ENCODE measurements at places on chromosomes 12 and 14. TPM values are rescaled to one million over a fixed set of nuclear protein-coding genes. Genes with fewer than 3 reads are reported as not detected.

Gene PRICKLE1
- 0.15 TPM for total RNA-seq

Gene KRT78
- not detected for total RNA-seq

Gene ACSS3
- total RNA-seq: not detected

DNA sequence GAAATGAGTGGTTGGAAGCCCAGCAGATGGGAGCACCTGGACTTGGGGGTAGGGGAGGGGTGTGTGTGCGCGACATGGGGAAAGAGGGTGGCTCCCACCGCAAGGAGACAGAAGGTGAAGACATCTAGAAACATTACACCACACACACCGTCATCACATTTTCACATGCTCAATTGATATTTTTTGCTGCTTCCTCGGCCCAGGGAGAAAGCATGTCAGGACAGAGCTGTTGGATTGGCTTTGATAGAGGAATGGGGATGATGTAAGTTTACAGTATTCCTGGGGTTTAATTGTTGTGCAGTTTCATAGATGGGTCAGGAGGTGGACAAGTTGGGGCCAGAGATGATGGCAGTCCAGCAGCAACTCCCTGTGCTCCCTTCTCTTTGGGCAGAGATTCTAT is 9.2 kb downstream of the GABARAPL1 start:
- H3K27ac ChIP-seq: no peak overlapping the region
- H3K4me1 ChIP-seq: no peaks in the 10 kb centered on the region
- H3K27me3 ChIP-seq: no peaks in the 10 kb centered on the region

Measured in activated CD4-positive, alpha-beta T cell treated with anti-CD3 and anti-CD28 coated beads, Interleukin-2, amount 10 ng/mL, durations not matched to agents 7 days and 5 days (primary cell).